Stomach (tissue), 19 donors: ENCODE measurements at places on chromosomes 13 and 19. TPM values are rescaled to one million over a fixed set of nuclear protein-coding genes. Genes with fewer than 3 reads are reported as not detected.

Gene CYSLTR2
- total RNA-seq = not detected

- DNase-seq = peak; percentile 83
Observed at GRCh38 chr19:13850910-13851733, 25.8 kb upstream of the NANOS3 start.

Gene RGCC
- 58.3 TPM for total RNA-seq

Gene LILRB1
- total RNA-seq = 0.37 TPM

DNA sequence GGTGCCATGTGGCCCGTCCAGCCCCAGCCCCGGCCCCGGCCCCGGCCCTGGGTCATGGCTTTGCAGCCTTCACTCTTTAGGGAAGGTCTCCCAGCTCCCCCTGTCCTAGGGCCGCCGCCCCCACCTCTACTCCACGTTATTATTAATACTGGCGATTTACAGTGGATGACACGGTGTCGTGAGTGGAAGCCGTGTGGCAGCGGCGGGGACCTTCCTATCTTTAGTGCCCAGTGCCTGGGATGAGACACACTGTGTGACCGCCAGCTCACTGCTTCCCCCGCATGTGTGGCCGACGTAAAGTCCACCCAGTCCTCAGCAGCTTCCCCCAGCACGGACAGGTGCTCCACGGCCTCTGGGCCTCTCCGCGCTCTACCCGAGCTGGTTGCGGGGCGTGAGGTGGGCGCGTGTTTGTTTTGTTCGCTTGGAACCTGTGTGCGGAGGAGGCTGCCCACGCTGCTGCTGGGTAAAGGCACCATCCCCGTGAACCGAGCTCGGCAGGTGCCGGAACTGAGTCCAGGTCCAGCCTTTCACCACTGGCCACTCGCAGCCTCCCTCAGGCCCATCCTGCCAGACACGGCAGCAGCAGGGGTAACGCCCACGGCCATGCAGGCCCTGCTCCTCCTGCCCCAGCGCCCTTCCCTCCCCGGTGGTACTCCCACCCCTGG is 70.9 kb upstream of the MCF2L start:
- no peak for DNase-seq

GRCh38 chr19:46944918-46945628 is 74.6 kb upstream of the NPAS1 start:
- DNase-seq = peak; percentile 89

GRCh38 chr13:70484931-70485330 is 376.7 kb upstream of the KLHL1 start:
- no peak for DNase-seq

Gene DPF1
- total RNA-seq = not detected

Gene C19orf33
- total RNA-seq = 287 TPM

Gene ZNF790
- 13.6 TPM for total RNA-seq
